ENCODE measurements at places on chromosomes 5 and 9.

GRCh38 chr9:34170237-34170991 lies 8.4 kb upstream of the UBAP1 start:
- no peak for DNase-seq

GRCh38 chr9:87518702-87519335 lies 21.2 kb downstream of the DAPK1 start:
- DNase-seq, result no peak

DNA sequence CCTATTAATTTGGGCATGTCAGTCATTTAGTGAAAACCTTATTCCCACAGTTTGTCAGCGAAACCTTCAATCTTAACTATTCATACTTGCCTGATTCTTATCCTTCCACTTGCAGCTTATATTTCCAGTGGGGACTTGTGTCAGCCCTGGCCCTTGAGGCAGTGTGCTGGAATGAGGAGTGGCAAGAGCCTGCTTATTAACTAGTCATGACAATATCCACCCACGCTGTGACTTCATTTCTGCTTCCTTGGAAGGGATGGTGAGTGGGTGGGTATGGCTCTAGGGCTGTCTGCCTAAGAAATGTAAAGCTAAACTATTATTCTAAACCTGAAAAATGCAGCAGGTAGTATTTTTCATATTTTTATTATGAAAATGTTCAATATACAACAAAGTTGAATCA lies 34.0 kb upstream of the LURAP1L start:
- no peak for DNase-seq

- DNase-seq, result no peak
Observed at GRCh38 chr5:73121119-73121463, 716 bp downstream of the TMEM171 start.

- no peak for DNase-seq
Observed at GRCh38 chr5:50415912-50416311, 25.2 kb downstream of the EMB start.

GRCh38 chr9:33858423-33858822 lies 41.5 kb downstream of the UBE2R2 start:
- no peak for DNase-seq

DNA sequence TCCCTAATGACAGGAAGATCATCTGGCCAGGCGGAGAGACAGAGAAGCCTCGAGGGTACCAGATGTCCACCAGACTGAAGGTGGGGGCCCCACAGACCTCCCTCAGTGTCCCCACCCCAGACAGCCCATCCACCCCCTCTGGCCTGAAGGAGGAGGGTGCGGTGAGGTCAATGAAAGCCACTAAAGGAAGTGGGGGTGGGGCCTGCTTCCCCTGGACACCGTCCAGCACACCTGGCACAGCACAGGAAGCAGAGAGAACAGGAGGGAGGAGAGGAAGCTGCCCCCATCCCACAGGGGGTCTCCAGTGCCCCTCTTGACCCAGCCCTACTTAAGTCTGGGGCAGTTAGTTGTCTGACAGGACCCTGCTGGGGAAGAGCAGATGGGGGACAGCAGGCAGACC lies 11.2 kb downstream of the LRRC26 start:
- DNase-seq, result no peak

DNA sequence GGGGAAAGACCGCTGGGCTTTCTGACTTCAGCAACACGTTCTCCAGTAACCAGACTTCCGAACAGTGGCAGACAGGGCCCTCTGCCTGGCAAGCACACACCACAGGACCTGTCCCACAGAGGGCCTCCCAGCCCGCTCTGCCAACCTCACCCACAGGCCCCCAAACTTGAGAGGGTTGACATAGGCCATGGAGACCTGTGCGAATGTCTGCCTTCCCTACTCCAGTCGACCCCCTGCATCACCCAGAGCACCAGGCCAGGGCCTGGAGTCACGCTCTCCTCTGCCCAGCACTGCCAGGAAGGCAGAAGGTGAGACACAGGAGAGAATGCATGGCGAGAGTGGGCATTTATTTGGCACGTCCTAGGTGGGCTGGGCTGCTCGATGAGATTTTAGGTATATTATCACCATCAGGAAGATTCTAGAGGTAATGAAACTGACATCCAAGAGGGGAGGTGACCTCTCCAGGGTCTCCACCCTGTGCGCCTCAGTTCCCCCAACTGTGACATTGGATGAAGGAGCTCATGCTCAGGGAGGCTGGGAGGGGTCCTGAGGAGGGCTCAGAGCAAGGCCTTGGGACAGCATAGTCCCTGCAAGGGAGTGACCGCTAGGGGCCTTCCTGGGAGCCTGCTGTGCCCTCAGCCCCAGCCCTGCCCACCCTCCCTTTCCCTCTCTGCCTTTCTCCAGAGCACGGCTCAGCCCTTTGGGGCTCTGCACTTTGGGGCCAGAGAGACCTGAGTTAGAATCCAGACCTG lies 54.9 kb downstream of the DUSP1 start:
- DNase-seq, result no peak

DNA sequence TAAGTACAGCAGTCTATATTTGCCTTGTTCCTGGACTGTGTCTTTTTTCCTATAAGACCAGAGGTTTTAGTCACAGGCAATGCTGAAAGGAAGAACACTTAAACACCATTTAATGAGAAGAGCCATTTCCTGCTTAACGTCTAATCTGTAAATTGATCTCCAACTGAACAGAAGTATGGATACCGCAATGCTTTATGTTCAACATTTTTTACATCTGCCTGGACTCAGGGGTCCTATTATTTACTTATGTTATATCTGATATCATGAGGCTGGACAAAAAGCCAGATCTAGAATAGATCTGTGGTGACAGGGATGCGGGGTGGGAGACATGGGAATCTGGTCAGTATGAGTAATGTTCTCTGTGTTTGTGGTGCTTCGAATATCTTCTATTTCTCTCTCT lies 334.6 kb upstream of the MPDZ start:
- DNase-seq, result no peak

DNA sequence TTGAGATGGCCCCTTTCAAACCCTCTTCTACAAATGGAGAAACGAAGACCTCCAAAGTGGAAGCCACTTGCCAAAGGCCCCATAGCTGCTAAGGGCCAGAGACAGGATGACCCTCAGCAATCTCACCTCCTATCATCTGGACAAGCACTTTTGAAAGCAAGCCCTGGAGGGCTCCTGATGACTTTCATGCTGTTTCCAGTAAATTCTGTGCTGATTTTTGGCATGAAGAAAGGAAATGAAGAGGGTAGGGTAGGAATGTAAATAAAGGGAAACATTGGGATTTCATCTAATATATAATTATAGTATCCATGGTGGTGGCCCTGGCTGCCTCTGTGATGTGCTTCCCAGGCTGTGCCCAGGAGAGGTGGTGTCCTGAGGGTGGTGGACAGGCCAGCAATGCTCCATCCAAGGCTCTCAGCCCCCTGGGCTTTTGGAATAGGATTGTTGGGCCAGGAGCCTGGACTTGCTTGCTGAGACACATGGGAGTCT lies 208.0 kb upstream of the TRIM32 start:
- no peak for DNase-seq

DNA sequence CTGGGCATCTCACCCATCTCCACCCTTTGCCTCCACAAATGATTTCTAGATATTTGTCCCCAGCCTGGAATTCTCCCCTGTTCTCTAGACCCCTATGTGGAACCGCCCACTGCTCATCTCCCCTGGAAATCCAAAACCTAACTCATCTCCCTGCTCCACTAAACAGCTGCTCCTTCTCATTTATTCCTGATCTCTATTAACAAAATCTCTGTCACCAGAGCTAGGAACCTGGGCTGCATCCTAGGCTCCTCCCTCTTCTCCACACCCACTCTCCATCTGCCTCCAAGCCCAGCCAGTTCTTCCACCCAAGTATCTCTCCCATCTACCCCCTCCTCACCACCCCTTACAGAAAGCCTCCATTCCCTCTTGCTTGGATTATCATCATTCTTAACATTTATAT lies 24.0 kb upstream of the SYNPO start:
- DNase-seq, result no peak

DNA sequence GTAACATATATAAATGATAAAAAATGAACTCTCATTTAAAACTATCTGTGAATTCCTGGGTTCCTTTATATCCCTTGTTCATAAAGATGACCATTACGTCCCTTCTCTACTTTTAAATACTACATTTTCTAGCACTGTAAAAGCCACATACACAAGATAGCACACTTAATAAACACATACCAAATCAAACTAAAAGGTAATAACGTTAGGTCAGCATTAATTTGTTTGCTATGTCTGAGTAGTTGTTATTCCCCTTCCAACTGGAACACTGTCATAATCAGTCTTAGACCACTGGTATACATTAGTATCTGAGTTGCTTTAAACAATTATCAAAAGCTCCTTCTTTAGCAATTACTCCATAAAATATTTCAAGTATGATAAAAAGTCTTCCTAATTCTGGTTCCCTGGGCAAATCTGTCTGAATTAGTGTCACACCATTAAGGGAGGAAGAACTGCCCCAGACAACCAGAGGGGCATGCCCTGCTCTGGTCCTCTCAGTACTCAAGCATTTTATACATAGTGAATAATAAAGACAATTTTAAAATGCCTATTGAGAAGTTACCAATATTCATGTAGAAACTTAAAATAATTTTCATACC lies 98.1 kb downstream of the RAPGEF6 start:
- no peak for DNase-seq

DNA sequence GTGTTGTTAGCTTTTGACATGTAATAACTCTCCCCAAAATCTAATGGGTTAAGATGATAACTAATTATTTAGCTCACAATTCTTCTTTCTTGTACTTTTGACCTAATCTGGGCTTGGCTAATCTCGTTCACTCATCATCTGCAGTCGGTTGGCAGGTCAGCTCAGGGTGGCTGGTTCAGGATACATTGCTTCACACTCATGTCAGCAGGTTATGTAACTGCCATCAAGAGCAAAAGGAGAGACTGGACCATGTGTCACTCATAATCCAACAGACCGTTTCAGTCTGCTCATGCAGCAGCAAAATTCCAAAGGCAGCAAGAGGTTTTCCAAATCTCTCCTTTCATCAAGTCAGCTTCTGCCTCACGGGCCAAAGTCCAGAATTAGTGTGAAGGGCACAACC lies 998.4 kb upstream of the CTNND2 start:
- DNase-seq, result no peak

GRCh38 chr5:42756606-42757601 lies at the start of gene CCDC152:
CCDC152 (plus strand) TSS chr5:42756818; CDS start chr5:42759122, 2,304 bp downstream.
- peak; percentile 35 for DNase-seq

GRCh38 chr5:25707093-25707492 lies 1062.3 kb upstream of the CDH10 start:
- no peak for DNase-seq

DNA sequence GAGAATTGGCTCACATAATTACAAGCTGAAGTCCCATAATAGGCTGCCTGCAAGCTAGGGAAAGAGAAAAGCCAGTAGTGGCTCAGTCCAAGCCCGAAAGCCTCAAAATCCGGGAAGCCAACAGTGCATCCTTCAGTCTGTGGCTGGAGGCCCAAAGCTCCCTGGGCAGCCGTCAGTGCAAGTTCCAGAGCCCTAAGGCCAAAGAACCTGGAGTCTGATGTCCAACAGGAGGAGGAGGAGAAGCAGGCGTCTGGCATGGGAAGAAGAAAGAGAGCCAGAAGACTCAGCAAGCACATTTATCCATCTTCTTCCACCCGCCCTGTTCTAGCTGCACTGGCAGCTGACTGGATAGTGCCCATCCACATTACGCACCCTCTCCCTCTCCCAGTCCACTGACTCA lies 213.4 kb downstream of the GAS1 start:
- no peak for DNase-seq

DNA sequence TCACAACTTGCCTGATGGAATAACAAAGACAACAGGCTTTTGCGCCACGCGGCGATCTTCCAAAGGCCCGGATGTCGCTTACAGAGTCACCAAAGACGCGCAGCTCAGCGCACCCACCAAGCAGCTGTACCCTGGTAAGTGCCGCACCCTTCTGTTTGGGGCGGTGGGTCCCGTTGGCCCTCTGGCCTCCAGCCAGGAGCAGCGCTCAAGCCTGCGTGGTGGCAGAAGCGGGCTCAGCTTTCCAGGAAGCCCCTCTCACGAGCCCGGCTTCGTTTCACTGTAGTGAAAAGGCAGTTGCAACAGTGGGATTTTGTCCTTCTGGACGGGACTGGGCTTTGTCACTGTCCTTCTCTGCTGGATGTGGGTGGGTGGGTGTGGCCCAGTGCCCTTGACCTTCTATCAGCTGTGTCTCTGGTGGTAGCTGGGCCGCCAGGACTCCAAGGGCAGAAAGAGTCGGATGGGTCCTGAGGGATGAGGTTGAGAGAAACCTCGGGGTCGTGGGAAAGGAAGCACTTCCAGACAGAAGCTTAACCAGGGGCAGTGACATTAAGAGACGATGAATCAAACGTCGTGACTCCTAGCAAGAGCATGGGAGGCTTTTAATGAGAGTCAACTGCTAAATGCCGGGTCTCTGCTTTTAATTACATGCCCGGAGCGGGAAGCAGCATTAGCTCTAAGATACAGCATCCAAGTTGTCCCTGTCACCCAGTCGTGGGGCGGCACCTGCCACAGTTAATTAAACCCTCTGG lies 49.5 kb downstream of the COL5A1 start:
- DNase-seq, result no peak

DNA sequence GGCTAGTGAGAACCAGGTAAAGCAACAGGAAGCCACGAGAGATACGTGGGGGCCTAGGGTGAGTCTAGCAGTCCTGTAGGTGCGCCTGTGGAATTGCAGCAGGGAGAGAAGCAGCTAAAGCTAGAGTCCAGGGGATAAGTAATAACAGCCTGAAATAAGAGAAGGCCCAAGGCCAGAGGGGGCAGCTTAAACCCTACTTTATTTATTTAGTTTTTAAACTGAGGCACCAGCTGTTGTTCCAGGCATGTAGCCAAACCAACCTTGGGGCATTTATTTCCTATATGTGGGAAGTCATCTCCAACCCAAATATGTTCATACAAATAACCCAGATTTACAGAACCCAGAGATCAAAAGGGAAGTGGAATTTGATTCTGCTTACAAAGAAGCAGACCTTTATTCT lies 93.5 kb downstream of the GLDC start:
- DNase-seq, result no peak

DNA sequence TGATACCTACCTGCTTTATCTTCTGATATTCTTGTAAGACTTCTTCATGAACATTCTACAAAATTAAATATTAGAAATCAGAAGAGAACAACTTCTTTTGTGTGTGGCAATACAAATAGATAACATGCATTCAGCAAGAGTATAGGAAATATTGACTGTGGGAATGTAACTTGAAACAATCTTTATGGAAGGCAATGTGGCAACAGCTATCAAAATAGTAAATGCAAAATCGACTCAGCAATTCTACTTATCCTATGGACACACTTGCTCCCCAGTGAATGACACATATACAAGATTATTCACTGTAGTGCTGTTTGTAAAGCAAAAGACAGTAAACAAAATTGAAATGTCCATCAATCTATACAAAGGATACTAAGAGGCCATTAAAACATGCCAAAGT lies 66.5 kb upstream of the GLRX start:
- DNase-seq, result no peak
